ENCODE measurements at places on chromosomes 1 and 21.

- H3K4me3 ChIP-seq: no peak overlapping the region
- no peaks in the 10 kb centered on the region for H3K27me3 ChIP-seq
- no peak for DNase-seq
These were observed 27.2 kb downstream of the TSEN15 start for GRCh38 chr1:184078564-184079249.

DNA sequence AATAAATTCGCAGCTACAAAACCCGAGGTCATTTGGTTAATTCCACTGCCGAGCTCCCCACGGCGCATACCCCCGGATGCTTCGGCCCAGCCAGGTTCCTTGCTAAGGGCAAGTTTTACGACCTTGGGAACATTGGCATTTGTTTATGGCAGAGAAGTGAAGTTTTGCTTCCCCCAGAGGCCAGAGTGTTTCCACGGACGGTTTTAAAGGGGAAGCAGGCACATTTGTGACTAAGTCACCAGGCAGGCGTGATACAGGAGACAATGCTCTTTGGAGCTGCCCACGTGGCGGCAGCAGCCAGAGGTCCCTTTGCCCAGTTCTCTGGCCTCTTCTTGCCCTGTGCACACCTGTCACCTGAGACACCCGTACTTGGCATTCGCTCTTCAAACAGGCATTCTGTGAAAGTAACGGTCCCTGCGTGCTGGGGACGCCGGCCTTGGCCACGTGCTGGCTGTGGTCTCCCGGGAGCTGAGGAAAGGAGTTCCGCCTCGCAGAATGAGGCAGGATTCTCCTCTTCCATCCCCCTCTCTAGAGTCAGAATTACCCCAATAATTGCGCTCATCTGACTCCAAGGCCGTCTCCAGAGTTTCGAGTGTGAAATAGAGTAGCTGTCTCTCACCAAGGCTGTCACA is 138.3 kb downstream of the PRDM16 start:
- peaks cover 57% of the 10 kb centered on the region for H3K27me3 ChIP-seq
- H3K4me1 ChIP-seq: peaks cover 51% of the 10 kb centered on the region
- no peak for DNase-seq

DNA sequence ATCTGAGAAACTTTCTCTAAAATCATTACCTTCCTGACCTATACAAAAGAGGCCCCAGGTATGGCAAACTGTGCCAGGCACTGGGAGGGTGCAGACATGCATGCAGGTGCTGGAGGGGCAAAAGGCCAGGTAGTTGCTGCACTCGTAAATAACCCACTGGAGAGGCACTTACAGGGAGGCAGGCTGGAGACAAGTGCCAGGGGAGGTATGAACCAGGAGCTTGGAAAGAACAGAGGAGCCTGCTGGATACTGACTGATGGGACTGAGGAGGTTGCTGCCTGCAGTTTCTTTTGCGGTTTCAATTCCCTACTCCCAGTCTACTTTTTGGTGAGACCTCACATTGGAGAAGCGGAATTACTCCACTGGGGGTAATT is 113.9 kb downstream of the DSCAM start:
- no peaks in the 10 kb centered on the region for H3K36me3 ChIP-seq
- peaks cover 8% of the 10 kb centered on the region for H3K27me3 ChIP-seq
- no peak overlapping the region for H3K4me3 ChIP-seq
- DNase-seq: no peak

DNA sequence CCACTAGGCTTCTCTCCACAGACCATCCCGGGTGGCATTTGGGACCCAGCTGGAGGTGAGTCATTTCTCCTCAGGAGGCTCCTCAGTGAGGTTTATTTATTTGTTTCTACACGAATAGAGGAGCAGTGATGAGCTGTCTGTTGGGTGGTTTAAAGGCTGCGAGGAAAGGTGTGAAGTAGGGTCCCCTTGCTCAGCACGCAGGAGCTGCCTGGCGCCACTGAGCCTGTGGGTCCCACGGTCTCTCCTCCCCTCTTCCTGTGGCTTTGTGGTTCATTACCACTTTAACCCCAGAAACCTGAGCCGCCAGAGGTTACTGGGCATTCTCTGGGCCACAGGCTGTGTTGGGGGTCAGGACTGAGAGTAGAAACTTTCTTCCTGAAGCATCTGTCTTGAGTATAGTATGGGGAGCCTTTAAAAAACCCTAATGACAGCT is 39.9 kb downstream of the IL6R start:
- DNase-seq: no peak
- peaks cover 25% of the 10 kb centered on the region for H3K4me1 ChIP-seq
- peak overlapping the region; percentile 22 for H3K27ac ChIP-seq
- no peaks in the 10 kb centered on the region for H3K36me3 ChIP-seq
- no peak overlapping the region for H3K4me3 ChIP-seq

GRCh38 chr1:93434088-93434487 is 13.8 kb upstream of the FNBP1L start:
- H3K27ac ChIP-seq: no peak overlapping the region
- no peak for DNase-seq
- no peak overlapping the region for H3K4me3 ChIP-seq

- H3K36me3 ChIP-seq: peaks cover 31% of the 10 kb centered on the region
- no peaks in the 10 kb centered on the region for H3K27me3 ChIP-seq
- H3K27ac ChIP-seq: peak overlapping the region; percentile 11
- DNase-seq: peak; percentile 60
These were observed 749 bp downstream of the AKIRIN1 start for GRCh38 chr1:38991638-38992411.

GRCh38 chr21:27057997-27058396 is 91.1 kb upstream of the ADAMTS5 start:
- H3K27me3 ChIP-seq: peaks cover 3% of the 10 kb centered on the region
- H3K4me3 ChIP-seq: no peak overlapping the region
- no peak overlapping the region for H3K27ac ChIP-seq
- H3K4me1 ChIP-seq: no peaks in the 10 kb centered on the region
- DNase-seq: no peak
- H3K36me3 ChIP-seq: peaks cover 4% of the 10 kb centered on the region
